Nephron progenitor cell (in vitro differentiated cells): ENCODE measurements at places on chromosomes 12 and 14.

DNA sequence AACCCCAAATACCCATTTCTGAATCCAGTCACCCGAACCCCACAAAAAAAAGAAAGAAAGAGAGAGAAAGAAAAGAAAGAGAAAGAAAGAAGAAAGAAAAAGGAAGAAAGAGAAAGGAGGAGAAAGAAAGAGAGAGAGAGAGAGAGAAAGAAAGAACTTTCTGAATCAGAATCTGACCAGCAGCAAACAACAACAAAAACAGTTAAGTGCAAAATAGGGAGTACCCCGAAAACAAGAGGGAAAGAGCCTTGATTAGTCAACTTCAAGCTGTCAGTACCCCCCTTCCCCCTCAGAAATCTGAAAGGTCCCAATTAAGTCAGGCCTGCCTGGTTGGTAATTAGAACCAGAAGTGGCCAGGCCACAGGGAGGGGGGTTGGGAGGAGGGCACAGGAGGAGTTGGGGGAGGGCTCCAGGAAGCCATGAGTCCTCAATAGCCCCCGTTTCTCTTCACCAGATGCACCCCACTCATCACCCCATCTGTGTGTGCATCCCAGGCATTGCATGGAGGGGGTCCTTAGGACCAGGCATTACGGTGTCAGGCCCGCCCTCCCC lies 9.8 kb downstream of the RARG start:
- DNase-seq, result no peak

DNA sequence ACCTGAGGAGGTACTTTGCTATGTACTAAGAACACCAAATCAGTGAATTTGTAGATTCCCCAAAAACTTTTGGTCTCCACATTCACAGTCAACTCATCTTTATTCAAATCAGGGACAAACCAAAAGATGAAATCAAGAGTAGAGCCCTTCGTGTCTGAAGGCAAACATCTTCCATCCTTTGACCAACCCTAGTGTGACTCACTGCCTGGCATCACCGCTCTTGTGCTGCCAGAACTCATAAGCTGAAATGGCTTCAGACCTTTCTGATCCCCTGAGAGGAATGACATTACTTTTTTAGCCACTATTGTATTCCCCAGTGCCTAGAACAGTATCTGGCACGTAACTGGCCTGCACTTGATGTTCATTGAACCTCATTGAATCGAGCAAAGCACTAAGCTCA lies 50.1 kb downstream of the GOLGA5 start:
- no peak for DNase-seq

DNA sequence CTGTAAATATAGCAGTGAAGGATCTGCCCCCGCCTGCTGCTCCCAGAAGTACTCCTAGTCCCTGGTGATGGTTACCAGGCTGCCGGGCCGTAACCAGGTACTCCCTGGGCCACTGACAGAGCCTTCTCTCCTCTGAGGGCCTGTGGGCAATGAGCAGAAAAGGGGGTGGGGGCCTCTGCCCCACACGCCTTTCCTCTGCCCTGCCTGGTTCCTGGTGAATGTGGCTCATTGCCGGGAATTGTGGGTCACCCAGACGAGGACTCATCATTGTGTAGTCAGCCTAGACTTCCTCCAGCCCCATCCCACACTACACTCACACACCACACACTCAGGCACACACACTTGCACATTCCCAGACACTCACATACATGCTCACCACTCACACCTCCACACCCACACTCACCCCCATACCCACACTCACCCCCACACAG lies 35.7 kb upstream of the ACTN1 start:
- no peak for DNase-seq

DNA sequence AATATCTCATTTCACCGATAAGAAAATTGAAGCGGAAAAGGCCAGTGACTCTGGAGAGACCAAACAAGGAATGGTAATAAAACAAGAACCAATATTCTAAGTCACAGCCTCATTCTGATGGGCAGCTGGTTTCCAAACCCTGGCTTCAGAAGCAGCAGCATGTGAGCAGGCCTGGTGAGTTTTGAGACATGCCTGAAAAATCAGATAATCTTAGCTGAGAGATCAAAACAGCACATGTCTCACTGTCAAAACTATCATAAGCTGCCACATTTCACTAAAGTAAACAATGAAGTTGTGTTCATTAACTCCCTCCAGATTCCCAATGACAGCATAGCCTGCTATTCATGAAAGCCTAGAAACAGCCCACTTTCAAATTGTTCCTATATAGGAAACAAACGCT lies 36.5 kb downstream of the CIT start:
- no peak for DNase-seq

GRCh38 chr14:105059035-105059924 lies 6.0 kb downstream of the GPR132 start:
- no peak for DNase-seq

GRCh38 chr14:32075672-32076277 lies 1.3 kb upstream of the ARHGAP5 start:
- DNase-seq, result no peak

- no peak for DNase-seq
These were observed 14.2 kb downstream of the HMGA2 start for GRCh38 chr12:65838330-65838976.

DNA sequence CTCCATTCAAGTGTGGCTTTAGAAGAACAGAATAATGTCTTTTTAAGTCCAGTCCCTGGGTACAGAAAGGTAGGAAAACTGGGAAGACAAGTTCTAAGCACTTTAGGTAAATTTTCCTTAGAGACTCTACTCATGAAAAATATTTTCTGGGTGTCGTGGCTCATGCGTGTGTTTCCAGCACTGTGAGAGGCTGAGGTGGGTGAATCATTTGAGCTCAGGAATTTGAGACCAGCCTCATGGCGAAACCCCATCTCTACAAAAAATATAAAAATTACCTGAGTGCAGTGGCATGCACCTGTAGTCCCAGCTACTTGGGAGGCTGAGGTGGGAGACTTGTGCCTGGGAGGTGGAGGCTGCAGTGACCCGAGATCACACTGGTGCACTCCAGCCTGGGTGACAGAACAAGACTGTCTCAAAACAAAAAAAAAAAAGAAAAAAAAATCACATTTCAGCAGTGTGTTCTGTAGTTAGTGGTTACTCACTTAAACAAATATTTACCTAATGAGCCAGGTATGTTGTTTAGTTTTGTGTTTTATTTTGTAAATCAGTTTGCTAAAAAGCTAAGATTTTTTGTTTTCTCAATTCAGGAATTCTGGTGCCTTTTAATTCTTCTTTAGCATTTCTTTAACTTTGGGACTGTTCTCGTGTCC lies 52.3 kb upstream of the RD3L start:
- DNase-seq, result no peak

GRCh38 chr12:94141892-94142291 lies 6.5 kb upstream of the PLXNC1 start:
- DNase-seq, result no peak

- DNase-seq, result no peak
These were observed 48.6 kb downstream of the HSPB8 start for GRCh38 chr12:119227292-119227691.

DNA sequence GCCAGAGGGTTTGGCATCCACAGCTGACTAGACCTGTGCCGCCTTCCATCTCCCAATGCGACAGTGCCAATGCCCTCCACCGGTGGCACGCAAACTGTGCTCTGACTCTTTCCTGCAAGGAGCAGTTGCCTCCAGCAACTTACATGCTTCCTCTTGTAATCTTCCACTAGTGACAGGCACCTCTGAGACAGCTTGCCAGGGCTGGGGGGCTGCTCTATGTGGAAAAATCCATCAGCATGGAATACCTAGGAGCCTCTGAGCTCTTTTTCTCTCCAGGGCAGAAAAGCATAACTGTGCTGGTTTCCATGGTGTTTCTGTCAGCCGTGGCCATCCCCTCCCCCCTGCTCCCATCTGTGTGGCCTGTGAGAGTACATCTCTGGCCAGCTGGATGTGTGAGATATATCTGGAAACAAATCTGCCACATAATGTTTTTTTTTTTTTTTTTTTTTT lies 110.6 kb downstream of the MYRFL start:
- no peak for DNase-seq

DNA sequence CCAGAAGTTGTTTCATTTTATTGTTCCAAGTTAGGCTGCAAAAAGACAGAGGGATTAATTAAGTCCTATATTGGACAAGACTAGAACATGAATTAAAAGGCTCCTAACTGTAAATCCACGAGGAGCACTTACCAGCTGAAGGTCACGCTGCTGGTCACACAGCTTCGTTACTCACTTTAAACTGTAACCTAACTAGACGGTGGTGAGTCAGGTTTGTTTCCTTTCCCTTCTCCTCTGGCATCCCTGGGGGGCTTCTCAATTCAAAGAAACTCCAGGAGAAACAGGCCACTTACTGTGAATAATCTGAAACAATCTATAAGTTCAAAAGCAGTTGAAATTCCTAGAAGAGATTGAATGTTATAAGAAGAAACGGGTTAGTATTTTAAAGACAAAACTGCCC lies 331.4 kb downstream of the BCAT1 start:
- no peak for DNase-seq

DNA sequence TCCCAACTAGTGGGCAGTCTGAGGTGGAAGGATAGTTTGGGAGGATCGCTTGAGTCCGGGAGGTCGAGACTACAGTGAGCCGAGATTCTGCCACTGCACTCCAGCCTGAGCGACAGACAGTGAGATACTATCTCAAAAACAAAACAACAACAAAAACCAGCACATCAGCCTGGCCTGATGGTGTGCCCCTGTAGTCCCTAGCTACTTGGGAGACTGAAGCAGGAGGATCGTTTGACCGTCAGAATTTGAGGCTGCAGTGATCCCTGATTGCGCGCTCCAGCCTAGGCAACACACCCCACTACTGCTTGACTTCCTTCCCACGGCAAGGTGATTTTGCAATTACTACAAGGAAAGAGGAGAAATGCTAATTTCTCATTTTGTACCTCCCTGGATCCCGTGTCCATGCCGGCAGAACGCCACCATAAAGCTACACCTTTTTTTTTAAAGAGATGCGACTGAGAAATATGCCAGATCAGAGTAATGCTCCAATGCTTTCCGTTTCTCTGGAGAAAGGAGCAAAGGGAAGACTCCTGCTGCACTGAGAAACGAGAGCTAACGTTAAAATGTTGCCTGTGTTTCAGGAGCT lies 672 bp upstream of the SCFD1 start:
- no peak for DNase-seq

- no peak for DNase-seq
These were observed 17.6 kb upstream of the GPR33 start for GRCh38 chr14:31505411-31505810.

DNA sequence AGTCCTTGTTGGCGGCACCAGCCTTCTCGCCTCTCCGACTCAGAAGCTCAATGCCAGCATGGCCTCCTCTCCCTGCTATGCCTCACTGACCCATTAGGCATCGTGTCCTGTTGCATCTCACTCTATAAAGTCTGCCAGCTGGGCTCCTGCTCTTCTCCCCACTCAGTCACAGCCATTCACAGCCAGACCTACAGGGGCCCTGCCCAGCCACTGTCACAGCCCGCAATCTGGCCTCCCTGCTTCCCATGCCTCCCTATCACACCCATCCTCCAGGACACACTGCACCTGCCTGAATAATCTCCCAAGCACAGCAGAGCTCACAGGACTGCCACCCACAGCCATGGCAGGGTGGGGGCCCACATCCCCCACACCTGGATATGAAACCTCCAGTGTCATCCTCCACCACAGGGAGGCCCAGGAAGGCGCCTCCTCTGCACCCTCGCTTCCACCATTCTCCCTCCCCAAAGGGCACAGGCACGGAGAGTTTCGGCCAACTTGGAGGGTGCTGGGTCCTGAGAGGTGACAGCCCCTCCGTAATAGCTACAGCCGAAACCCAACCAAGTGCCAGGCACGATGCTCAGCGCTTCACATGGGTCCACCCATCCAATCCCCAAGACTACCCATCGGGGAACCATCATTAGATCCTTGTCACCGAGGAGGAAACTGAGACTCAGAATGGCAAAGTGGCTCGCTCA lies 370.3 kb downstream of the BCL11B start:
- no peak for DNase-seq

- DNase-seq, result no peak
These were observed 174.1 kb upstream of the TMTC1 start for GRCh38 chr12:29957835-29958234.

DNA sequence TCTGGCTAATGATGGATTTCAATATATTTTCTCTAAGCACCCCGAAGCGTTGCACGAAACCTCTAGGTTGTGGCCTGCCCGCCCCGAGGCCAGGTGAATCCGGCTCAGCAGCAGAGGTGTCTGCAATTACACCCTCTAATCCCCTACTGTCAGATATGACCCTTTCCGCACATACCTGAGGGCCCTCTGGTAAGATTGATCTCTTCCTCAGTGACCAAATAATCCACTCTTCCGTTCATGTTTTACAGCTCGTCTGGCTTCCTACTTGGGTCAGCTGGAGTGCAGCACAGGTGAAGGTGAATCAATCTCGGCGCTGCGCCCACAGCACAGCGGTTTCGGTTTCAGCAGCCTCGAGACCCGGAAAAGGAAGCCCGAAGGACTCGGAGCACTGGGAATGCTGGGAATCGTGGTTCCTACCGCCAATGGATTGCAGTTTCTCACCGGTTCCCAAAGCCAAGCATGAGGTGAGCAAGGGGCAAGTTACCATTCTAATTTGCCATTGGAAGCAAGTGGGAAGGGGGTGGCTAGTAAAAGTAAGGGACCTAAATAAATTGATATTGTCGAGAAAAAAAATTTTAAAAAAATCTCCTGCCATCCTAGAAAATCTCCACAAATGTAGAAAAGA lies at the start of gene SYNJ2BP:
SYNJ2BP (minus strand) TSS at position 366 of the 625 bp plus-strand sequence; CDS start at position 239, 127 bp downstream.
- peak; percentile 43 for DNase-seq

- no peak for DNase-seq
These were observed 54.6 kb downstream of the TSPAN11 start for GRCh38 chr12:30980955-30981662.

DNA sequence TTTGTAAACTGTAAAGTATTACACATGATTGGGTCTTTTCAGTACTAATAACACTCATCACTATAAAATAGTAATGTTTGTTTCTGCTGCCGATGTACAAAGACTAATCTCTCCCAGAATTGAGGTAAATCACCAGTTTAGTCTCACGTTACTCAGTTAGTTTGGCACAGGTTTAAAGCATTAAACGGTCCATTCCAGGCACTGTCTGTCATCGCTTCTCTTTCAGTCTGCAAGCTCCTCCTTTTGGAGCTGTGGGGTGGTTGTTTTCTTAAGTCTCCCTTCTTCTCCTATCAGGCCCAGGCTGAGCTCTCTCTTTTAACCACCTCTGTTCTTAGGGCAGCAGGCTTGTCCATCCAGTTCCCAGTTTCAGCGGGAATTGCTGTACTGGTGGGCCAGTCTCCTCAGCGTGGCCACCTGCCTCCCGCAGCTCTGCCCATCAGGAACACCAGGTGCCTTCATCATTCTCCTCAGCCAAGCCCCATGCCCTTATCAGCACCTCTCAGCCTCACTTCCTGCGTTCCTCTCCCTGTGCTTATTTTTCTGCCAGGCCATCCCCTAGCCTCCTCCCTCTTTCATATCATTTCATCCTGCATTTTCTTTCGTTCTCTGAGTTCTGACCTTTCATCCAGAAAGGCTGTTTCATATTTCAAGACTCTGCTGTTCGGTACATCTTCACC lies 149.0 kb downstream of the TGFB3 start:
- DNase-seq, result no peak

GRCh38 chr12:117790198-117790597 lies 178.6 kb downstream of the KSR2 start:
- no peak for DNase-seq
